ENCODE measurements at places on chromosomes 4 and X. TPM values are rescaled to one million over a fixed set of nuclear protein-coding genes. Genes with fewer than 3 reads are reported as not detected.

MAGEA10 gene
- total RNA-seq = not detected

ASB9 gene
- total RNA-seq = 2.5 TPM

DNA sequence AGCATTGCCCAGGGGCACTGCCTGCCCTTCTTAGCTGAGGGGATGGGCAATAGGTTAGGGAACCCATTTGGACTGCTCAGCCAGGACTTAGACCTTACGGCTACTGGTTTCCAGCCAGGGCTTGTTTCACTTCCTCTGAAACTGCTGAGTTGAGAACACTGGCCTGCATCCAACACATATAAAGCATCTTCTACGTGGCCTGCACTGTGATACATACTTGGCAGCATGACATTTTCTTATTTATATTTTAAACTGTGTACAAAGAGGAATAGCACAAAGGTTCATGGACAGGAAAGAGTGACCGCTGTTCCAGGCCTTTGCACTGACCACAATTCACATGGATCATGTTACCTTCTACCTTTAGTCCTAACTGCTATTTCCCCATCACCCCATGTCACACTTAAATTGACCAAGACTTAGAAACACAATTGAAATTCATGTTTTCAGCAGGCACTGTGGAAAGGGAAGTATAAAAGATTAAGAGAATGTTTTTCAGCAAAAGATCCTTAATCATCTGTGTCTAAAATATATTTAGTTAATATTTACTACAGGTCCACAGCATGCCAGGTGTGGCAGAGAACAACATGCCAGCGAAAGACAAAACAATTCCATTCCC, 43.7 kb downstream of the NLGN4X start:
- H3K27ac ChIP-seq = no peak overlapping the region
- H3K4me1 ChIP-seq = no peaks in the 10 kb centered on the region
- H3K27me3 ChIP-seq = no peaks in the 10 kb centered on the region
- DNase-seq = no peak

KLKB1 gene
- 0.83 TPM for total RNA-seq

DNA sequence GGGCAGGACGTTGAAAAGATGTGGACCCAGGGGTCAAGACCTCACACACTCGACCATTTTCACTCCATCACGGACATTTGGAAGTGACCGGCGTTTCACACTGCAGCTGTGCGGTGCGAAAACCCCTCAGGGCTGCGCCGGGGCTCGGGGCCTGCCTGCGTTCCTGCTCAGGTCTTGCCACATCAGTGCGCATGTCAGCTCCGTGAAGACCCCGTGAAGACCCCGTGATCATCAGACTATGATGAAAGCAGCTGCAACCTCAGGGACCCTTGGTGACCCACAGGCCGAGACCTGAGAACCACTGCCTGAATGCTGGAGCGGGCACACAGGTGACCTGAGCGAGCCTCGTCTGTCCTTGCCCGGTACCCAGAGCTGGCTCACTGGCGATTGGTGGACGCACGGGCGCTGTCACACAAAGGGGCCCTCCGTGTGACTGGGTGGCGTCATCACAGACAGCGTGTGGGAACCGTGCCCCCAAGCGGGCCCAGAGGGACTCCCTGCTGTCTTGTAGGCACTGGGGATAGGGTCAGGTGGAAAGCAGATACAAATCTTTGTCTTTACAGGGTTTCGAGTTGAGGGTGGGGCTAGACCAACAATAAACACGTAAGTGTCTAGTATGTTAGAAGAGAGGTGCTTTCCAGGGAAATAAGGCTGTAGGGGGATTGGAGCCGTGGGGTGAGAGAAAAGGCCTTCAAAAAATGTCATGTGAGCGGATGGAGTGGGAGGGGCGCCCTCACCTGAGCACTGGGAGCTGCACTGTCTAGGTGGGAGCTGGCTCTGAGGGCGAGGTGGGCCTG, 12.7 kb downstream of the MSANTD1 start:
- H3K4me3 ChIP-seq = no peak overlapping the region
- no peaks in the 10 kb centered on the region for H3K4me1 ChIP-seq
- H3K36me3 ChIP-seq = no peaks in the 10 kb centered on the region
- DNase-seq = no peak

OPN1LW gene
- total RNA-seq = not detected

DNA sequence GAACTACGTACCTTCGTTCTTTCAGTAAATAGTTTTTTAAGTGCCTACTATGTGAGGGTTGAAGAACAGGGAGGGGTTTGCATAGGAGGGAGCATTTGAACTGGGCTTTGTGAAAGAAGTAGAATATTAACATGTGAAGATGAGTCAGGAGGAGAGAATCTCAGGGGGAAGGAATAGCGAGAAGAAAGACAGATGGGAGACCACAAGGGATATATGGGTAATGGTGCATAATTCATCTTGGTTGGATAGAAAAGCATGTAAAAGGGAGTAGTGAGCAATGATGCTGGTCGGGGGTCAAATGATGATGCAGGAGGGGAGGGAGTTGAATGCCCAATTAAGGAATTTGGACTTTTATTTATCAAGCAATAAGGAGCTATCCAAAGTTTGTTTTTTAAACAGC, 52.7 kb downstream of the TMEM164 start:
- no peak overlapping the region for H3K4me3 ChIP-seq
- no peak overlapping the region for H3K27ac ChIP-seq
- DNase-seq = no peak
- no peaks in the 10 kb centered on the region for H3K36me3 ChIP-seq
- no peaks in the 10 kb centered on the region for H3K27me3 ChIP-seq
- no peaks in the 10 kb centered on the region for H3K4me1 ChIP-seq

IRAK1 gene
- total RNA-seq = 50.5 TPM

DNA sequence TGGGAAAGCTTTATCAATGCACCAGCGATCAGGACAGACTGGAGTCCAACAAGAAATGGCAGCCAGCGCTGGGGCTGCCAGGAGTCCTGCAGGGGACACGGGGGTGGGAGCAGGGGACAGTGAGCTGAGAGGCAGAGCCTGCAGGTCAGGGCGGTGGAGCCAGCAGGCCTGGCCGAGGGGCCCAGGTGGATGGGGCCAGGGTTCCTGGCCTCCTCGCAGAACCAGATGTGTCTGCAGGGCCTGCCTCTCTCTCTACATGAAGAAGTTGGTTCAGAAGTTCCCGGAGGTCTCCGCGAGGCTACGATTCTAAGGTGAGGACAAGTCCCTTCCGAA, 63.6 kb downstream of the CPZ start:
- no peak for DNase-seq
- H3K4me3 ChIP-seq = no peak overlapping the region
- H3K4me1 ChIP-seq = no peaks in the 10 kb centered on the region
- H3K27me3 ChIP-seq = no peaks in the 10 kb centered on the region
- H3K36me3 ChIP-seq = no peaks in the 10 kb centered on the region
